Putamen (tissue), 1 donor: ENCODE measurements at places on chromosomes 2 and 18.

DNA sequence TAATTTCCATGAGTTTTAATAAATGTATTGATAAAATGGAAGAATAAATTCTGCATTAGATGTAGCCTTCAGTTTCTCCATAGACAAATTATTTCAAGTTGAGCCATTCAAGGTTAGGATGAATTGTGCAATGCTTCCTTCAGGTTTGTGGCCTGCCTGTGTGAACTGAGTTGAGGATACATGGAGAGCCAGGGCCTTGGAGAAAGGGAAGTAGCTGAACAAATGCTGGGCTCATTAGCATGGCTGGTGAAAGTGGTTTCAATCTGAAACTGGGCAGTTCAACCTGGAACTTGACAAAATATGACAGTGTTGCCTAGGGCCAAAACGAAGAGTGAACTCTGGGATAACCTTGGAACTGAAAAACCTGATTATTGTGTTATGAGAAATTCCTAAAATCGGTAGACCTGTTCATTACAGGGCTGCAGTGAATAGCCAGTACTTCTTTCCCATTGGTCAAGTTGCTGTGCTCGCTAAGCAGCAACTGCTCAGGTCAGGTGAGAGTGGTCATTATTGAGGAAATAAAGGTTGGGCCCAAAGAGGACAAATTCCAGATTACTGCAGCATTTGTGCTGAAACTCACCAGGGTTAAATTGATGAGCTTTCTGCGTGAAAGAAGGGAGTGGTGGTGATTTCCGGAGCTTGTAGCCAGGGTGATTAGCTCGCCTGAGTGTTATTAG, 12.7 kb downstream of the INPP1 start:
- no peak for DNase-seq

DNA sequence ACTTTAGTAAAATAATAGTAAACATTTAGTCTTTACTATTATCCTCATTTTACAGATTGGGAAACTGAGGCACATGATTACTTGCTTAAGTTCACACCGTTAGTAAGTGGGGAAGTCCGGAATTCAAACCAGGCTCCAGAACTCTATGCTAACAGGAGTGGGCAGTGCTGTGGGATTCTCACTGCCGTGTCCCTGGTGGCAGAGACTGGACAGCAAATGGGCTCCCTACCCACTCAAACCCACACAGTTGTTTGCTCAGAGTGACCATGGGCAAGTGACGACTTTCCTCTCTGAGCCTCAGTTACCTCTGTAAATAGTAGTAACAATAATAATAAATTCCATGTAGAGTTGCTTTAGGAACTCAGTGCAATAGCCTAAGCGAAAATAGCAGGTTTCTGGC, 24.0 kb downstream of the MAIP1 start:
- DNase-seq: no peak

- no peak for DNase-seq
Observed at GRCh38 chr2:229154381-229154780, 116.7 kb downstream of the PID1 start.

GRCh38 chr18:2442726-2443275, 128.5 kb downstream of the METTL4 start:
- no peak for DNase-seq

DNA sequence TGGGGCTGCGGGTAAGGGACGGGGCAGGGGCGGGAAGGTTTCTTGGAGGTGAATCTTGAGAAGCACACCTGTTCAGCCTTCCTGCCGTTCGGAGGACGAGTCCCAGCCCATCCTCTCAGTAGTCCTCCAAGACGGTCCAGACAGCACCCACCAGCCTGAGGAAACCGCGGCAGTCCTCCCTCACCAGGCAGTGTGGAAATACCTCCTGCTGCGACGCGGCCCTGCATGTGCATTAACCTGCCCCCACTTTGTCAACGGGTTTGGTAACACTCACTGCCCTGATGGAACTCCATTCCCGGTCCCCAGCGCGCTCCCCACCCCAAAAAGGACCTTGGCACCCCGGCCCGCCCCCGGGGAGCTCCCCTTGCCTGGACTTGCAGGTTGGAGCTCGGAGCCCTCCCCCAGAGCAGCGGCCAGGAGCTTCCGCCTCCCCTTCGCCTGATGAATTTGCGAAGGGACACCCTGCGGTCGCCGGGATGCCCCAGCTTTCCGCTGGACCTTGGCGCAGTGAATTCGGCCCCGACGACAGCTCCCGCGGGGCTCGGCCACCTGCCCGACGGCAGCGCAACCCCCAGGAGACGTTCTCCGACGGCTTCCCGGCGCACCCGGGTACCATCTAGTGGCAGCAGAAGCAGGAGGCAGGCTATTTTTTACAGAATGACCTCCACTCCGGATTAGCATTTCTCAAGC, 31.5 kb downstream of the ACVR1C start:
- peak; percentile 37 for DNase-seq

GRCh38 chr2:110883406-110883805, 151.0 kb downstream of the ACOXL start:
- DNase-seq: no peak

GRCh38 chr2:168189835-168190569, 57.4 kb downstream of the STK39 start:
- no peak for DNase-seq

- no peak for DNase-seq
Observed at GRCh38 chr18:58532298-58532697, 96.6 kb downstream of the ALPK2 start.

- DNase-seq: no peak
Observed at GRCh38 chr18:20971886-20972267, 139.7 kb downstream of the ROCK1 start.

DNA sequence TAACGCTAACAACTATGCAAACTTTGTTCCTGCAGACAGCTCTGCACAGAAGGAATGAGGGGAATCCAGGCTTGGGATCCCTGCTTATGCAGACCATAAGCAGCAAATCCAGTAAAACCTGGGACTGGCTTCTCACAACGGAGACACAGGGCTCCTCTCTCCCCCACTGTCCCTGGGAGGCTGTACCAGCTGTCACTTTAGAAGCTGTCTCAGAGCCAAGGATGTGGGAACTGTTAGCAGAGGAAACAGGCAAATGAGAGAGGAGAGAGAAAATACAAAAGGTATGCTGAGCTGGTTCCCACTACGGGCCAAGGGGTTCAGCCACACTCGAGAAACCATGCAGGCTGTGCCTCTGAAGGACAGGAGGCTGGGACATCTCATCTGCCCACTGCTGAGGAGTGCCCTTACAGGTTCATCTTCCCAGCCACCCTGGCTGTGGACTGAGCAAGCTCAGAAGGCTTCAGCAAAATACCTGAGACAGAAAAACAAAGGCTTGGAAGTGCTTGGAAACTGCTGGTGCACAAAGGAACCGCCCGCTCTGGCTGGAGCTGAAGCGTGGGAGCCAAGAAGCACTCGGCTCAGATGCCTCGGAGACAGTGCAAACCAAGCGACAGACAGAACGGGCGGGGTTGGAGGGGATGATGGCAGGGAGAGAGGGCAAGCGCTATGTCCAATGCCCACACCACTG, 72.5 kb downstream of the FAM210A start:
- DNase-seq: no peak

DNA sequence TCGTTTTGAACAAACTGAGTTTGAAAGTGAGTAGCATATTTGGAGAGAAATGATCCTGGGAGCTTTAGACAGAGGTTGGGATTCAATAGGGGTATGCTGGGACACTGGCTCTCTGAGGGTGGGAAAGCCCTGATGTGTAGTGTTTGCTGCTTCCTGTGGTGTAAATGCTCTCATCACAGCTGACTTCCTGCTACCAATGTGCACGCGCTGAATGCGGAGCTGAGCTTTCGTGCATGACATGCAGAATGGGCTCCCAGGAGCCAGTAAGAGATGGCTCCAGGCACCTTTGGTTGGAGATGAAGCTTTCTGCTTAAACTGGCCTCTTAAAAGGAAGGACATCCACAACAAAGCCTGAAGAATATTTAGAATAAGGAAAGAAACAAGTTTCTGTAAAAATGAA, 224.1 kb upstream of the CCDC150 start:
- DNase-seq: no peak

DNA sequence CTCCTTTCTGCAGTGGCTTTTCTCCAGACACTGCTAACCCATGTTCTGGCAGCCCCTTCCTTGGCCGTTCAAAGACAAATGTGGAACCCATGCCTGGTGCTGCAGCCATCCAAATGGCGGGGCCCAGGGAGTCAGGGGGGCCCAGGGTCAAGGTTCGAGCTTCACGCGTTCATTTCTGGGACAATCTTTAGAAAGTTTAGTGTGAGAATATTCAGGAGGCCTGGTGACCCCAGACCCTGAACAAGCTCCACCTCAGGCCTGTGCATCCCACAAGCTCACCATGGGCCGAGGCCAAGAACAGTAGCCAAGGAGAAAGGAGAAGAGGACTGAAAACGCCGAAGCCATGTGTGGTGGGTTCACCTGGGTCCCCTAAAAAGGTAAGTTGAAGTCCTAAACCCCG, 54.4 kb downstream of the ANKMY1 start:
- DNase-seq: no peak

- no peak for DNase-seq
Observed at GRCh38 chr2:25035537-25036220, 6.2 kb upstream of the EFR3B start.

DNA sequence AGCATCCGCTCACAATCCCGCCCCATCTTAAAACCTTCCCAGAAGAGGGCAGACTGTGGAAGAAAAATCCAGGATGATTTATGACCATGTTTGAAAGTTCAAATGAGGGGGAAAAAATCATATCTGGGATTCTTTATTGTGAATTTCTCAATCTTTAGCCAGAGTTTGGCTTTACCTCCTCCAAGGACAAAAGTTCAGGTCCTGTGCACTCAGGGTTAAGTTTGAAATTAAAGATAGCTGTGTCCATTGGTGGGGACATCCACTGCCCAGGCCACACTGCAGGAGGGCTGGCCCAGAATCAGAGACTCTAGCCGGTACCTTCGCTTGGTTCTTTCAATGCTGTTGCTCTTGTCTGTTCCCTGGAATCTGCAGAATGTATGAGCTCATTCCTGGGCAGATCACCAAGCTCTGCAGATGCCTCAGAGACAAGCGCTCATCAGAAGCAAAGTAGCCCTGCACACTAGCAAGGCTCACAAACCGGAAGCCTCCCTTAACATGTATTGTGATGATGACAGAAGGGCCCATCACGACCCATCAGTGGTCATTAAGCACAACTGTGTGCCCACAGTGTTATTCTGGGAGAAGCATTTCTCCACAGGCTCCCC, 375.3 kb upstream of the KLHL29 start:
- peak; percentile 39 for DNase-seq

DNA sequence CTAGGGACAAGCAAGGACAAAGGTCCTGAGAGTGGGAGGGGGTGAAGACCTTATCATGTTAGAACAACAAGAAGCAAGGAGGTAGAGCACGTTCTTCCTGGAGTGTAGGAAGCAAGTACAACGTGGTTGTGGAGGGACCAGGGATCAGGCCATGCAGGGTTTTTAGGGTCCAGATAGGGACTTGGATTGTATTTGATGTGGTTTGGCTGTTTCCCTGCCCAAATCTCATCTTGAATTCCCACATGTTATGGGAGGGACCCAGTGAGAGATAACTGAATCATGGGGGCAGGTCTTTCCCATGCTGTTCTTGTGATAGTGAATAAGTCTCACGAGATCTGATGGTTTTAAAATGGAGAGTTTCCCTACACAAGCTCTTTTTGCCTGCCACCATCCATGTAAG, 53.2 kb downstream of the ICA1L start:
- DNase-seq: no peak
